ENCODE measurements at places on chromosomes 2 and 18.
A peak's percentile ranks its signal among the peaks of the same experiment; 100 is the strongest.

DNA sequence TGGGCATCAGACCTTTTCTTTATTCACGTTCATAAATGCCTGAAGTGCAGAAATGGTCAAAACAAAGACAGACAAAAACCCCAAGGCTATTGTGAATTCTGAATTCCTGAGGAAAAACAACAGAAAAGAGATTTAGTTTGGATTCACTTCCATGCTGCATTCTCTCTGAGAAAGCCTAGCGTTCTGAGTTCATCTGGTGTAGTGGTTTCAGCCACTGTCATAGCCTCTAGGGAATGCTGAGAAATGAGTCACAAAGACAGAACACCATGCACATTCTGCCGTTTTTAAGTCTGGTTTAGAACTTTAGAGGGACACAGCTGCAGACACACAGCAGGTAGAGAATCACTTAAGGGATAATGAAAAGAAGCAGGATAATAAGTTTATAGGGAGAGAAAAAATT is 93.8 kb downstream of the LRP1B start:
- peak; percentile 80 for DNase-seq

DNA sequence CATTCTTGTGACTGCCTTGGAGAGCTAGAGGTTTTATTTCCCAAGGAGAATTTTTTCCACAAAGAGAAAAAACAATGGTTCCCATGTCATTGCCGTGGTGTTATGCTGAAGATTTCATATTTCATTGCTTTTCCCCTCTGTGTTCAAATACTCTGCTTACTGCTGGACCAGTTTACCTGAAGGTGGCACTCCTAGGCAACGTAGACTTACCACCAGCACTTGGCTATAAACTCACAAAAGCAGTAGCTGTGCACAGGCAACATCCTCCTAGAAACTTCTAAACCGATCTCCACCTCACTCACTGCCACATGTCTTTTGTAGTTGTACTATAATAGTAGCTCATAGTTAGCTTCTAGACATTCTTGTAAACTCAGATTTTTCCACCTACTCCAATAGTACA is 1319.7 kb upstream of the CRIM1 start:
- no peak for DNase-seq

DNA sequence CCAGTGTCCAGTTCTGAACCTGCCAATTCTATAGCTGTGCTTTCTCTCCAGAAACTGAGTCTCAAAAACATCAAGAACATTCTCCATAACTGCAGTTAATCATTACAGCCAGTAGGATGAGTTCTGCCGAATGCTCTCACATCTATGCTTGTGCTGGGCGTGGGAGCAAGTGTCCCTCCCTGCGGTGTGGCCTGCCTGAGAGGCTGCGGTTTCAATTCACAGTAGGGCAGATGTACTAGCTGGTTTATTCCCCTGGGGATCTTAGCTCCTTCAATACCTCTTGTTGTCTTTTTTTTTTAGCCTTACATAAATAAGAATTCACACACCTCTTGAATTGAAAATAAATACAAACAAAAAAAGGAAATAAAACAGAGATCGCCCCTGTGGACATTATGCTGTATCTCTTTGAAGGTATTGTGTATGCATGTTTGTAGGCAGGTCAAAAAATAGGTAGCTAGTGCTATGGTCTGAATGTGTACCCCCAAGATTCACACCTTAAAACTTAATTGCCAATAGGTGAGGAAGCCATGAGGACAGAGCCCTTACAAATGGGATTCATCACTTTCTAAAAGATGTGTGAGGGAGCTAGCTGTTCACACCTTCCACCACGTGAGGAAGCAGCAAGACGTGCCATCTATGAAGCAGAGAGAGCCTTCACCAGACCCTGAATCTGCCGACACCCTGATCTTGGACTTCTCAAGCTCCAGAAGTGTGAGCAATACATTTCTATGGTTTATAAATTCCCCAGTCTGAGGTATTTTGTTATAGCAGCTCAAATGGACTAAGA is 74.3 kb downstream of the BCL2L11 start:
- DNase-seq, result no peak

DNA sequence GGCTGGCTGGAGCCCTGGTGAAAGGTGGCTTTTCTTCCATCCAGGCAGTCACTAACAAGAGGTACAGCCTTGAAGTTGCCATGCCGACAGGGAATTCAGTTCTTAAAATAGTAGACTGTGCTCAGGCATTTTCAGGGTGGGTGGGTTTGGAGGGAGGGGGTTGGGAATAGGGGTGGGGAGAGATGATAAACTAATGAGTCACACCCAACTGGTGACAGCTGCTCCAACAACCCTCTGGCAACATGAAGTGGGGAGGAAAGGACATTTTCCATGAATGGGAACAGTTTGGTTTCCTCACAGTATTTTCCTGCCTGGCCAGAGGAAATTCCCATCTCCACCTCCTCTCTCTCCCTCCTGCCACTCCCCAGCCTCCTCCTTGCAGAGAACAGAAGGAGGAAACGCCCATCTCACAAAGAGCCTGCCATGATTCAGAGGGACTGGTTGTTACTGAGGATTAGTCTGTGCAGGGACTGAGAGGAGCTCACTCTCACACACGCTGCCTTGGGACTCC is 113.0 kb upstream of the SLC1A4 start:
- peak; percentile 89 for DNase-seq

- DNase-seq, result no peak
These were observed 403 bp downstream of the MAP2 start for GRCh38 chr2:209424199-209424701.

DNA sequence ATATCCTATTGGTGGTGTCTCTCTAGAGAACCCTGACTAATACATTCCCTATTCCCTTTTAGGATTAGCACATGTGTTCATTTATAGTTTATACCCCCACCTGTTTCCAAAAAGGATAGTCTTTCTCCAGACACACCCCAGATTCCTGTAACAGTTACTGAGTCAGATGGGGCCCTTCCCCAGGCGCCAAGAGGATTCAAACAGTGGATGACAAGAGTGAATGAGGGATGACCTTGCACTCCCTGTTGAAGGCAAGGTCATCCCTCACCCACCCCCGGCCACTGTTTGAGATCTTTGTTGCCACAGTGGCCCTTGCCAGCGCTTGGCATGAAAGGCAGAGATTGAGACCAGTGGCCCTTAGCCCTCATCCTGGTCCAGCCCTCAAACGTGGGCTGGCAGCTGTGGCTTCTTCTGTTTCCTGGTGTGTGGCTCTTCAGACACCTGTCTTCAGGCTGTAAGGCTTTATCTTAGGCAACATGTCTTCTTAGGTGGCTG is 15.3 kb upstream of the REEP1 start:
- DNase-seq, result no peak

DNA sequence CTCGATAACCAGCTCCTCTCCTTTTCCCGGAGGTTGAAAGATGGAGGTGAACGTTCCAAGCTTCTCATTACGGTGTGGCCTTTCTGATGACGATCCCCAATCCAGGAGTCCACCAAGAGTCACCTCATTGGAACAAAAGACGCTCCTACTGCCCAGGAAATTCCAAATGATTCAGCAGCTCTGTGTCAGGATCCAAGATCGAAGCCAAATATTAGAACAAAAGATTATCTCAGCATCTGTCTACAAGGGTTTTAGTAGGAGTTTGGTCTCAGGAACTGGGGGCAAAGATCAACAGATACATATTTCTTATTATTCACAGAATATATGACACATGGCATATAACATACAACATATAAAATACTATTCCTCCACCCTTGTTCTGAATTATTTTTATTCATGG is 161.1 kb upstream of the RAB12 start:
- DNase-seq, result peak; percentile 45

GRCh38 chr2:70161069-70161534 is 29.7 kb downstream of the C2orf42 start:
- no peak for DNase-seq

DNA sequence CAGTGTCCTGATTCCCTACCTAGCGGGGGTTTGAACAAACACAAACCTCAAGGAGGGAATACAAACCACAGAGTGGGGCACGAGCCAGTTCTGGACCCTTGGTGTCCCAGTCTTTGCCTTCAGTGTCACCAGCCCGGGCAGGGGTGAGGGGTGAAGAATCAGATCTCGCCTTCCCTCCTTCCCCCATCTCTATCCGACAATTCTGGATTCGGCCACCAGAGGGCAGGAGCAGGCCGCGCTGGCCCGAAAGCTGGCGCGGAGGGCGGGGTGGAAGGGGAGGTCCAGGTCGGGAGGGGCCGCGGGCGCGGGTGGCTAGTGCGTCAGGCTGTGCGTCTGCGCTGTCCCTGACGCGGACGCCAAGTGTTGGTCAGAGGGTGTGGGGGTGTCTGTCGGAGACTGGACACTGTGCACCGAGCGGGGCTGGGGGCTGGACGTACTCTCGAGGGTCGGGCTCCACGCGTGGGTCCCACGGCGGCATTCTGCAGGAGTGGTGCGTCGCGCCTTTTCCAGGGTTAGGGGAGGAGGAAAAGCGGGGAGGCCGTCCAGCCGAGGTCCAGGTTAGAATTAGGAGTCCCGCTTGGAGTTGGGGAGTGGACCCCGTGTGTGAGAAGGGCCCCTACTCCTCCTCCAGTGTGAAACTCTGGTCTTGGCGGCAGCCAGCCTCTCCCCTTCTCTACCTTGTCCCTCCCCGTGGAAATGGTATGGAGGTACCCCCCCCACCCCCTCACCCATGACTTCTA is 2.9 kb upstream of the CRYBA2 start:
- peak; percentile 88 for DNase-seq

DNA sequence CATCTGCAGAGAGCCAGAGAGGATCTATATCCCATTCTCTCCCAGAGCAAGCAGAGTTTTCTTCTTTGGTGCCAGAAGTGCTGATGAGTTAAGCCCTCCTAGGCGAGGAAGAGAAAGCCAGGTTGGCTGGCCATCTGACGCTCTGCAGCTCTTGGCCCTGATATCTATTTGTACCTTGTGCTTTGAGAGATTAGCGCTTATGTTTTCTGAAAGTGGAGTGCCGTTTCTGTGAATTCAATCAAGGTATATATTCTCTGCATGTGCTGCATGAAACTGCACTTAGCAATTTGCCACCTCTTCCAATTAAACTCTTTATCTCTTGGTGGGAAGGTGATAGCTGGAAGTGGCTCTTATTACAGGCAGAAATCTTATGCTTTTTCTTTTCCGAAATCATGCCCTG is 177.5 kb downstream of the LPIN1 start:
- no peak for DNase-seq

DNA sequence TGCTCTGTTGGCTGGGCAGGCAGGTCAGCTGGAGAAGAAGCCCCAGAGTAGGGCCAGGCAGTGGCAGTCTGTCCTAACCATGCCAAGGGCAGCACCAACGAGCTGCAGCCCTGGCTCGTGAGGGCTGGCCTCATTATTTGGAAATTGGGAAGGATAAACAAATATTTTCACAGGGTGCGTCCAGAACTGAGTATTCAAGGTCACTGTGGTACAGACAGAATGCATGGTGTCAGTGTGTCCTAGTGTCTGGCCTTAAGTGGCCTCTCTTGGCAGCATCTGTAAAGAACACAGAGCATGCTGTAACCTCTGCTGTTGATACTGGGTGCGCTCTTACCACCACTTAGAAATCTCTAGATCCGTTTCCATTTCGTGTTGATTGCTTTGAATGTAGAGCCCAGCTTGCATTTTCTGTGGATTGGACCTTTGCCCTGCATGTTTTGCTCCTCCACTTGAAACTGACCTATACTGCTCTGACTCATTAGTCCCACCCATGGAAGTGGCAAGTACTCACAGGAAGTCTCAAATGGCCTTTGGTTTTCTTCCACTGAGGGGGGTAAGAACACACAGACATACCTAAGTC is 88.2 kb downstream of the GREB1L start:
- peak; percentile 80 for DNase-seq

DNA sequence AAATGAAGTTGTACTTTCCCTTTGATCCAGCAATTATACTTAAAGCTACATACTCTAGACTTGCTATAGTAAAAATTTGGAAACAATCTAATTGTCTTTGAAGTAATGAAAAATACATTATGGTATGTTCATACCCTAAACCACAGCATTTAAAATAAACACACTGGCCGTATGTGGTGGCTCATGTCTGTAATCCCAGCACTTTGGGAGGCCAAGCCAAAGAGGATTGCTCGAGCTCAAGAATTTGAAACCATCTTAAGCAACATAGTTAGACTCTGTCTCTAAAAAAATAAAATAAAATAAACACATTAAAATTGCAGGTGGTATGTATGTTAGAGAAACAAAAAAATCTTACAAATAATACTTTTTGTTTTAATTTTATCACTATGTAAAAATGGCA is 208.1 kb upstream of the KLHL14 start:
- no peak for DNase-seq

DNA sequence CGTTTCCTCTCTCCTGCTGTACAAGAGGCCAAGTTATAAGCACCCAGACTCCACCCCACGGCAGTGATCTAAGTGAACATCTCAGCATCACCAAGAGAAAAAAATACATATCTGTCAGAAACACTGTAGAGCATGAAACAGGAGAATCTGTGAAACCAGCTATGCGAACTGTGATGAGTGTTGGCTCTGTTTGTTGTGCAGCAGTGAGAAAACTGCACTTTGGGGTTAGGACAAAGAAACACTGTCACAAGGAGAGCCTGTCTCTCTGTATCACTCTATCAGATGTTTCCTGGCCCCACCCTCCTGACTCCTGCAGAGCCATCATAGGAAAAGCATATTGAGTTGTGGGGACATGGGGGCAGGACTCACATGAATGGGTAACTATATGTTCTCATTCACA is 87.1 kb downstream of the LAMA3 start:
- no peak for DNase-seq

DNA sequence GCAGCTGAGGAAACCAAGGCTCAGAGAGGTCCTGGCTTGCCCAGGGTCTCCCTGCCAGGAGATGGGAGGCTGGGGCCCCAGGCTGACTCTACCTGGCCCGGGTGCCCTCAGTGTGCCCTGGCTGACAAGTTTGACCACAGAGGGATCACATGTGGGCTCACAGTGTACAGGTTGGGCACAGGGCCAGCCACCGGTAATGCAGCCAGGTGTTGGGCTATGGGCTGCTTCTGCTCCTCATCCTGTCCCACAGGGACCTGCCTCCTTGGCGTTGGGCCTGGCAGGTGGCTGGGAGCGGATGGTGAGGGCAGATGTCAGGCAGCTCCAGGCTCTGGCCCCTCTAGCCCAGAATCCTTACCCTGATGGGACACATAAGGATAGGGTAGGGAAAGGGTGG is 250.5 kb downstream of the LOXHD1 start:
- no peak for DNase-seq

DNA sequence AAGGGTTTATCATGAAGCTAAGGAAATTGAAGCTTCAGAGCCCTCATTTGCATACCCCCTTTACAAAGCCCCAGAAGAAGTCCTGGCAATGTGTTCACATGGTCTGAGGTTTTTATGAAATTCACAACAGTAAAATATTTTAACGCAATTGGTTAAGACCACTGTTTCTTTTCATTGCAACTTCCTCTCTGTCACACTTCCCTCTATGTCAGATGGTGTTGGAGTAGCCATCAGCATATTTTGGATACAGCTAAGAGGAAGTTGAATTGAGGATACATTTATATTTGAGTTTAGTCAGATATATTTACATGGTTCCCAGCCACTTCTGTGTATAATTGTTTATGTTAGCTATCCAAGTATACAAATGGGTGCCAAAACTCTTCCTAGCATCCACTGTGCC is 170.0 kb downstream of the TXNL1 start:
- no peak for DNase-seq

Measured in ELR (cell line).